Esophagus muscularis mucosa (tissue), 4 donors: ENCODE measurements at places on chromosomes 1 and 21. TPM values are rescaled to one million over a fixed set of nuclear protein-coding genes. Genes with fewer than 3 reads are reported as not detected.
A peak's percentile ranks its signal among the peaks of the same experiment; 100 is the strongest.

NPL gene
- total RNA-seq, result 6.6 TPM

GRCh38 chr1:89610457-89611011, 22.4 kb upstream of the LRRC8C start:
- DNase-seq, result no peak

DNA sequence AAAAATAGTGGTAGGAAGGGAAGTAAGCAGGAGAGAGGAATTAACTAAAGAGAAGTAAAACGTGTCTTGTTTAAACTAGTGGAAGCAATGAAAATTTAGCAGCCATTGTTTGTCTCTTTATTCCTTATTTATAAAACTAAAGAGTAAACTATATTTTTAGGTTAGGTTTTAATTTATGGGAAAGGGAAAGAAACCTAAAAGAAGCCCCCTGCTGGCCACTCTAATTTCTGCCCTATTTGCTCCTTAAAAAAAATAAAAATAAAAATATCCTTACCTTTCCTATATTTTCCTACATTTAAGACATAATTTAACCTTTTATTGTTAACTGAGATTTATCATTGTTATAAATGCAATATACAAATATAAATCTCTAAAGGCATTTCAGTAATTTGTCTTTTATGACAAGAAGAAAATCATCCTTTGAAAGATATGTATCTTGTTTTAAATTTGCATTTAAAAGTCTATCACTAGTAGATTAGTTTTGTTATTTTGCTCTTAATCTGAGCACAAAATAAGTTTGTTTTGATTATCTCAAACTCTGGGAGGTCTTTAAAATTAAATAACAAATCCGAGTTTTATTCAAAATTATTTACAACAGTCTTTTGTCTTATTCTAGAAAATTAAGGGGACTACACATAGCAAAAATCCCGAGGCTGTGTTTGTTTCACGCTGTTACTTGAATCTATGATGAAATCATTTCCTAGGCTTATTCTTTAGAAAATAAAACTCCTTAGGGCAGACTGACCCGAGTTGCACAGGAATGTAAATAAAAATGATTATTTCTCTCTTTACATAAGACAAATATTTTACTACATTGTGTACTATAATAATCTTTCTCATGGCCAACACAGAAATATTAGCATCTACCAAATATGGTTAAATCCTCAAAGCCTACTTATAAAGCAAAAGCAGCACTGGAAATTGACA, 201.7 kb downstream of the NRIP1 start:
- no peak for DNase-seq

ITLN2 gene
- total RNA-seq, result not detected

DNA sequence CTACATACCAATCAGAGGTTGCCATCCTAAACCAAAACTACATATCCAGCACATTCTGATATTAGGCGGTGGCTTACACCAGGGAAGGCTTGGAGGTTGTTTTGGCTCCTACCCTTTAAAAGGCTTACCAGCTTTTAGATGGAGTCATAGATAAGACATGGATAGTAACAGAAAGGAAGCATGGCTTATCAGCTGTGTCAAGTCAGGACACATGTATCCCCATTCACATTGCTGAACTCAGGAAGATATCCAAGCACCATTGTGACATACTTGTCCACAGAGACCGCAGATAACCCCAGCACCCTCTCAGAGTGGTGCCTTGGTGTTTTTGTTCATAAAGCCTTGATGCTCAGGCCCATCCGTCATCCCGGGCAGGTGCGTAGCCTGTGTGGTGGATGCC, 39.7 kb downstream of the ADARB1 start:
- no peak for DNase-seq

DNA sequence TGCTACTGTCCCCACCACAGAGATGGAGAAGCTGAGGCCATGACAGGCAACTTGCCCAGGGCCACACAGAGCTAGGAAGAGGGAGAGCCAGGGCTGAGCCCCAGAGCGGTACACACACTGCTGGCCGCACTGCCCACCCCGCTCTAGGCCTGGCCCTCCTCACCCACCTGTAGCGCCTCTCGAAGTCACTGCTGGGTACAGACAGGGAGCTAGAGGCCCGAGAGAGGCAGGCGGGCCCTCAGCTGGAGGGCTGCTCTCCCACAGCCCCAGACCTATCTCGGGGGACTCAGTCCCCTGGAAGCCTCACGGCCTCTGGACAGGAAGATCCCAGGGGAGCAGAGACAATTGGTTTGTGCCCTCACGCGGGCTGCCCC, 17.3 kb upstream of the PLEKHG5 start:
- DNase-seq, result no peak

PPFIA4 gene
- 1.6 TPM for total RNA-seq

MANEAL gene
- 3.3 TPM for total RNA-seq

DNA sequence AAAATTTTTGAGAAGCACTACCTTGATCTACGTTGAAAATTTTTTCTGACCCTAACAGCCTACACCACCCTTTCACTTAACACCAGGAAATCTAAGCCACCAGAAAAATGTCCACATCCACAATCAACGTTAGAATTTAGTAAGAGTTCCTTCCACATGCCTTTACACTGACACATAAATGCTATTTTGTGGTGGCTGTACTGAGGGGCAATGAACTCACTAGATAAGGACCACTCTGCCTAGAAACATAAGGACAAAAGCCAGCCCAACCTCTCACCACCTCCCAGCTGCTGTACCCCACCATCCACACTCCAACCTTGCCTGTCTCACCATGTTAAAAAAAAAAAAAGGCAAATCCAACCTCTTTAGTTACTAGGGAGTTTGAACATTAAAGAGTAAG, 29.8 kb downstream of the PARP1 start:
- DNase-seq, result no peak

GRCh38 chr21:18384771-18385170, 18.8 kb downstream of the TMPRSS15 start:
- no peak for DNase-seq

DNA sequence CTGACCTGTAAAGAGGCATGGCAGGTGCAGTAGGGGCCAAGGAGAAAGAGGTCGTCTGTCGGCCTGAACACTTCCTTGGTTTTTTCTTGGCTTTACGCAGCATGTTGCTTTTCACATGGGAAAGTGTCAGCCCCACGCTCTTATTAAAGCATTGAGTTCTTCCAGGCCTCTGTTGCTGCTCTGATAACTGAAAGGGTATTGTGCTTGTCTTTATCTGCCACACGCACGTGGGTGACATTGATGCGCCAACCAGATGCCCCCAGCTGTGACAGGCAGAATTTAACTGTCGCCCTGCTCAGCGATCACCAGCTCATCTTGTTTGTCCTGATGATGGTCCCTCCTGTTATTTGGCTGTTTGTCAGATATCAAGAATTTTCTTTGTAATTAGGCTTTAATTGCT, 76.5 kb downstream of the GALNT2 start:
- DNase-seq, result no peak

DNA sequence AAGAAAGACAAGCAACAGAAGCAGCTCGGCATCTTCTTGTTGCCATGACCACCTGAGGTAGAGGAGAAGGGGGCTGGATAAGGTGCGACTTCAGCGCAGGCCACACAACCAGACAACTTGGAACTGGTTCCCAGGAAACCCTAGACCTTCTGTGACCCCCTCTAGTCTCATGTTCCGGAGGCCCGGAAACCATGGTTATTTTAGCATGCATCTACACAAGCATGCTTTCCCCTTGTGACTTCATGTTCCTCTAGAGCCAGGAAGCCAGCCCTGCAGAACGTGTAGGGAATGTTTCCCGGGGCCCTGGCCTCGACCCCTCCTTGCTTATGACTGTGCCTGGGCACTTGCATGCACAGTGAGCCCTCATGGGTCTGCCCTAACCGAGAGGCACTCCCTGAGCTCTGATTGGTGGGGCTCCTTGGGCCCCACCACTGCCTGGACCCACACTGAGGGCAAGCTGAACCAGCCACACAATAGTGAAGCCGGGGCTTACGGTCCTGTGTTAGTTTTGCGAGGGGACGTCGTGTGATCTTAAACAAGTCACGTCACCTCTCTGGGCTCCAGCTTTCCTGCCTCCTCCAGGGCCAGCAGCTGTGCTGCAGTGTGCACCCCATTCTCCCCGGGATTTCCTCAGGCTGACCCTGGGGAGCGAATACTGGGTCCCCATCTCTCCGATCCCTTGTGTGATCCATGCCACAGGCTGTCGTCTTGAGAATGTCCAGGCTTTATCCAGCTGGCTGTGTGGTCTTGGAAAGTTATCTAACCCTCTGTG, 12.0 kb upstream of the MX2 start:
- peak; percentile 90 for DNase-seq

DNA sequence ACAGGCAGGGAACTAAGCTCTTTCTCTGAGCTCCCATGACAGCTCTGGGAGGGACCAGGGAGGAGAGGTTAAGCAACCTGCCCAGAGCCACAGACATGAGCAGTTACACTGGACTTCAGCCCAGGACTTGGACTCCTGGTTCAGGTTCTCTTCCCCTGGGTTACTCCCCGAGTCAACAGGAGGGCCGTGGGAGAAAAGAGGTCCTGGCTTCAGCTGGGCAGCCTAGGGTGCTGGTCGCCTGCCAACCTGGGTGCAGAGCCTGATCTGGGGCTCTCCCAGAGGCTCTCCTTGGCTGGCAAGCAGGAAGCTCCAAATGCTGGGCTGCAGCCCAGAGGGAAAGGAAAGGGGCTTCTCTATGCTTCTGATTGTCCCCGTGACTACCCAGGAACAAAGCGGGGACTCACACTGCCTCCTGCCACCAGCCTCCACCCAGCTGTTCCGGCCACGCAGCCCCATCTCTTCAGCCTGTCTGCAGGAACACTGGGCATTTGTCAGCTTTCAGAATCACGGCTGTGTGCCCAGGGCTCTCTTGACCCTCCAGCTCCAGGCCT, 141.8 kb downstream of the HIVEP3 start:
- DNase-seq, result no peak

DNA sequence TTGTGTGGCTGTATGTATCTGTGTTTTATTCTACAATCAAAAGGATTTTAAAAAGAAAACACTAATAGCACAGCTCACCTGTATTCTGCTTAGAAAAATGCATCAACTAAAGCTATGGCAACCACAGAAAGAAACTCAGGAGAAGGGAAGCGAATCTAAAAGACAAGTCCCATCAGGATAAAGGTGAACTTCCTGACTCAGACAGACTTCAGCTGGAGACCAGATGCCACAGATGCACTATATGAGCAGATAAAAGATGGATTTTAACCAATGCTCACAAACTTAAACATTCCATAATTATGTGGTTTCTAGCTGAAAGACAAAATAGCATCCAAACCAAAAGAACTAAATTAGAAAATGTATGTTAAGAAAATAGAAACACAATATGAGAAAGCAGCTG, 231.0 kb downstream of the RERE start:
- no peak for DNase-seq

DNA sequence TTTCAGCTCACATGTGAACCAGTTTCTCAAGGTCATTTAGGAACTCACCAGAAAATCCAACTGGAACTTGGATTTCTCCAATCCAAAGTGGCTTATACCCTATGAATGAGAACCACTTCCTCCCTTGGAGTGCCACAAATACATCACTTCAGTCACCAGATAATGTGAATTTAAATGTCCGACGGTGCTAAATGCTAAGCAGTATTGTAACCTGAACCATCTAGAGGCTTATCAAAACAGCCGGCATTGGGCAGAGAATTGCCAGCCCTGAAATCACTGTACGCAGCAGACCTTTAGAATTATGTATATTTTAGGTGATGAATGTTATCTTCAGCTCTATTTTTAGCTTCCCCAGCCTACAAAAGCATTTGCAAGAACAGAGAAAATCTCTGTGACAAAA, 76.8 kb upstream of the COX20 start:
- no peak for DNase-seq

GLMN gene
- 6.0 TPM for total RNA-seq

GRCh38 chr1:184033711-184034167, 3.8 kb downstream of the COLGALT2 start:
- no peak for DNase-seq

ATP6V1G3 gene
- total RNA-seq, result not detected

DNA sequence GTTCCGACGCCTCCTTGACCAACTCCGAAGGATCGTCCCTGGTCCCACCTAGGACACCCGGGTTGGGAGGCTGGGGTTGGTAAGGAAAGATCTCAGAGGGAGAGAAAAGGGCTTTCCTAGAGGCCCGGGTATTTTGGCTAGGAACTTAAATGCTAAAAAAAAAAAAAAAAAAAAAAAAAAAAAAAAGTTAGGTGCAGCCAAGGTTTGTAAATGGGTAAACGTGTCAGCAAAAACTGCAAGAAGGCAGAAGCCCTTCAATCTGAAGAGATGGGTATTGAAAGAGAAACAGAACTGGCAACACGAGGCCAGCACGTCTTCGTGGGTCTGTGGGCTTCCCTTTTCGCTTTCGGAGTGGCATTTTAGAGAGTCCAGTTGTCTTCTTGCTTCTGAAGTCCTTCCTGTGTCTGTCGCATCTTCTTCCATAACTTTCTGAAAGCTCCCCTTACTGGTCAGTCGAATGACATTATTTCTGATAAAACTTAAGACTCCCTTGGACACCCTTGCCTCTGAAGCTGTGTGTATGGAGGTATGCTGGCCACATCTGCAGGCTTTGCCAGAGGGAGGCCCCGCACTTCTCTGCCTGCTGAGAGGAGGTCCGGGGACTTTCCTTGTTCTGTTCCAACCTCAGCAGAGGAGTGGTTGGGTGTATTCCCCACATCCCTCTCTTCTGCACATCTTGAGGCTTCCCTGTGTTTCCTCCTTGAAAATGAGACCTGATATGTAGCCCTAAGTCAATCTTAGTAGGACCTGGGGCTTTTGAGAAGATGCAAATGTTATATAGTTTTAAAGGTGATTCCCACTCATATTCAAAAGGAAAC, 745 bp downstream of the RCSD1 start:
- no peak for DNase-seq

SLAMF9 gene
- total RNA-seq, result not detected

DNA sequence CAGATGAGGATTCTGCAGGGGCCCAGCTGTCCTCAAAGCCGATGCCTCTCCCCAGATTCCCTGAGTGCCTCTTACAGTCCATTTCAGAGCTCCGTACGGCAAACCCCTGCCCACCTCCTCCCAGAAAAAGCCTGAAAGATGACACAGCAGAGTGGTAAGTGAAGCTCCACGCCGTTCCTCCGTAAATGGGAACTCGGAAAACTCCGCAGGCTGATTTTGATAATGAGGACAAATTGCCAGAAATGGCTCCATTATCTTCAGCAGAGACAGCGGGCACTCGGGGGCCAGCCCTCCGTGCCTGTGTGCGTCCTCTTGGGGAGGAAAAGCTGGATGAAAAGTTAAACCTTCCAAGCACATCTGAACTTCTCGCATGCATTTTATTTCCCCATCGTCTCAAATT, 81.1 kb downstream of the NPHP4 start:
- no peak for DNase-seq

- DNase-seq, result no peak
Observed at GRCh38 chr1:166182281-166182680, 15.5 kb upstream of the FAM78B start.

- no peak for DNase-seq
Observed at GRCh38 chr1:237878406-237878805, 12.3 kb downstream of the ZP4 start.

GRCh38 chr1:162902416-162902815, 41.4 kb upstream of the CCDC190 start:
- no peak for DNase-seq

GRCh38 chr1:198774421-198774820, 135.6 kb downstream of the PTPRC start:
- no peak for DNase-seq

SPRR2E gene
- total RNA-seq, result not detected

TFF1 gene
- not detected for total RNA-seq

- no peak for DNase-seq
Observed at GRCh38 chr1:173042806-173043205, 7.9 kb downstream of the TNFSF18 start.
